ENCODE measurements at places on chromosomes 6 and 20.

GRCh38 chr20:17904027-17904426 lies 64.6 kb downstream of the SNX5 start:
- DNase-seq: no peak

DNA sequence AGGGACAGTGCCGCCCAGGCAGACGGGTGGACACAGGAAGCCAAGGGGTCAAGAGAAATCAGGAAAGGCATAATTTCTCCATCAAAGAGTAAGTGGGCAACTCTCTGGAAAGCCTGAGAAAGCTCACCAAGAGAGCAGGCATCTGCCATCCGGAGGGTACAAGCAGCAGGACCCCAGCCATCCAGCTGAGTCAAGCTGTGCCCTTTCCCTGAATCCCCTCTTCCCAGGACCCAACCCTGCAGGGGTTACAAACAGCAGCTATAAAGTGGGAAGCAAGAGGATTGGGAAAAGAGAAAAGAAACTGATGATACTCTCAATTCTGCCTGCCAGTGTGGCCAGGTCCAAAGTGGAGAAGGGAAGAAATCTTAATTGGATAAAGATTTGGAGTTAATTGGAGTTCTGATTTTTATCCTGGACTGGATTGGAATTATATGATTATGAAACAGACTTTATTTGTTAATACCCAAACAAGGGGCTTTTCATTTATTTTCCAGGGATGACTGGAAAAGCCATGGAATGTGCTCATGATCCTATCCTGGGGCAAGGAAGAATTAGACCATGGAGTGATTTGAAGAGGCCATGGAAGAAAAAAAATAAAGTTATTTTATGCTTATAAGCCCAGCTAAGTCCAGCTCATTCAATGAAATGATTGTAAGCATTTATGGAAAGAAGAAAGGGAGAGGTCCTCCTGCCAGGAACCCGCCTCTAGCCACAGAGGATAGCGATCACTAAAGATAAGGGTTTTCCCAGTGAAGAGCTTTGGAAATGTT lies 34.9 kb downstream of the NHLRC1 start:
- DNase-seq: no peak

- DNase-seq: no peak
These were observed 1.3 kb downstream of the ZNF76 start for GRCh38 chr6:35260591-35261570.

- no peak for DNase-seq
These were observed 26.1 kb downstream of the MAN1A1 start for GRCh38 chr6:119323478-119323877.

DNA sequence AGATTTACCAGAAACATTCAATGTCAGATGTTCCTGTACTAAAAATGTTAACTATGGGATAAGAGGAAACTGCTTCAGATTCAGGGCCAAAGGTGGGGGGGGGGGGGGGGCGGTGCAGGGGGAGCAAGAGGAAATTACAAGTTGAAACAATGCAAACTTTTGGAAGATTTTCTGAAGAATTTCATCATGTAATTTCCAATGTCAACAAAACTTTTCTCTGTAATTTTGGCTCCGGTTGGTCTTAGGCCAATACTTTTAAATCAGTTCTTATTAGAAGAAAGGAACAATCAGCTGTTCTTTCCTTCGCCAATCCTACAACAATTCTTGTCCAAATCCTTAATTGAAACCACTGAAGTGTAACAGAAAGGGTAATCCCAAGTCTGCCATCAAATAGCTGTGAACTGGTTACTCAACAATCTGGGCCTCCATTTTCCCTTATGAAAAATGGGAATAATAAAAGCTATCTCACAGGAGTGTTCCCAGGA lies 13.1 kb downstream of the UQCC1 start:
- no peak for DNase-seq

DNA sequence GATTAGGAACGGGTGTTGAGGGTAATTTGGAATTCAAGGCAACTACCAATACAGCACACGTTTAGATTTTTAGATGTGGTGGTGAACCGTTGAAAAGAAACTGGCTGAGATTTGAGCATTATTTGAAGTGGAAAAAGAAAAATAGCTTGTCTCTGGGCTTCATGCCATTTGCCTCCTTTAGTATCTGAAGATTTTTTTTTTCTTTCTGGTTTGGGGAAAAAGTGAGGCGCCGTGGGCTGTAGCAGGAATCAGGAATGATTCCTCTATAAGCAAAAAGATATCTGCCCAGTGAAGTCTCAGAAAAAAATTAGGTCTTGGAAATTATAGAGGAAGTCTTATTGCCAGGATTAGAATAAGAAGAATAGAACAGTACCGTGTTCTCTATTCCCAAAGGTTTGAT lies 88.5 kb downstream of the RPS12 start:
- no peak for DNase-seq

- peak; percentile 7 for DNase-seq
These were observed 61.9 kb upstream of the ELOVL5 start for GRCh38 chr6:53410508-53411258.

GRCh38 chr20:12318043-12318442 lies 400.4 kb downstream of the BTBD3 start:
- DNase-seq: no peak

GRCh38 chr20:62009869-62010445 lies 55.7 kb downstream of the TAF4 start:
- no peak for DNase-seq

GRCh38 chr20:50366270-50367103 lies 143.7 kb upstream of the PTPN1 start:
- DNase-seq: peak; percentile 96

- DNase-seq: no peak
These were observed 41.5 kb downstream of the MYB start for GRCh38 chr6:135222623-135223022.

GRCh38 chr6:119220452-119220851 lies 129.1 kb downstream of the MAN1A1 start:
- no peak for DNase-seq

- DNase-seq: no peak
These were observed 6.1 kb upstream of the NANP start for GRCh38 chr20:25629816-25630499.

DNA sequence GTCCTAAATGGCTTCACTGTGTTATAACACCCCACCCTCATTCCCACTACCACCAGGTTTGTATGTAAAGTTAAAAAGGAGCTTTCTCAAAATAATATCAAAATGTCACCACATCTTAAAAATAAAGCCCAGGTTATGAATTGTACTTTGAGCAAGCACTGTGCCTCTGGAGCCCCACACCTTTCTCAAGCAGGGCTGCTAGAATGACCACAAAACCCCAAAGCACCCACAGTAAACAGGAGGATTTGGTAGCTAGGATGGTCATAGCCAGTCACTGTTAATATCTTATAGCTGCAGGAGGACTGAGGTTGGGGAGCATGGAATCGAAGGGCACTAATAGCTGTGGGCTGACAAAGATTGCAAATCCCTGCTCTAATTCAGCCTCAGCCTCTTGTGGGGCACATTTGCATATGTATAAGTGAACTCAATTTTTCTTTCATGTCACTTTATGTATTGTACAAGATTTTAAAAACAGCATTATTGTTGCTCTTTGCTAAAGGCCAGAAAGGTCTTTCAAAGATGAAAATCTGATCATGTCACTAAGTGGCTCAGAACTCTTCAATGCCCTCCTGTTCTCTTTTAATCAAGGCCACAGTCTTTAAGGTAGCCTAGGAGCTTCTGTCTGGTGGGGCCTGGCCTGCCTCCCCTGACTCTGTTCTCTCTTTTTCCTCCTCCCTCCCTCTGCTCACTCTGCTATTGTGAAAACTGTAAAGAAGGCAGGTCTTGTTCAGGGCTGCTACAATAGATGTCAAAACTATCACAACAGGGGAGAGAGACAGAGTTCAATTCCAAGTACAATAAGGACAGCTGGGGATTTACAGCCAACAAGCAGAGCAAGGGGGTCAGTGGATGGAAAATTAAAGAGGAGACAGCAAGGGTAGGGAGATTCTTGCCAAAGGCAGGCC lies 101.6 kb downstream of the TMEM200A start:
- no peak for DNase-seq

GRCh38 chr6:25014791-25015560 lies 79.2 kb upstream of the RIPOR2 start:
- peak; percentile 52 for DNase-seq

- no peak for DNase-seq
These were observed 325.0 kb upstream of the AGPAT4 start for GRCh38 chr6:161598896-161599295.

DNA sequence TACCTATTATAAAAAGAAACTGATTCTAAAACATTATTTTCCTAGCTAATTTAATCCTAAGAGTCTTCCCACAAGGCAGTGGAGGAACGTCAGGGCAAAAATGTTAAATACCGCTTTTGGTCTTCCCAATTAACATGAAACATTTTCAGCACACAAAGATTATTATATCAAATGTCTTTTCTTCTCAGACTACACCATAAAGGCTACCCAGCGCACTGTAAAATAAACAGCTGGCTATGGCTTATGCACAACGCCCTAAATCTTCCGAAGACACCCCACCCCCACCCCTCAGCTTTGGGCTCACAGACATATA lies 1.0 kb downstream of the NUDT3 start:
- no peak for DNase-seq

- no peak for DNase-seq
These were observed 106.9 kb downstream of the JPH2 start for GRCh38 chr20:44080064-44080463.

DNA sequence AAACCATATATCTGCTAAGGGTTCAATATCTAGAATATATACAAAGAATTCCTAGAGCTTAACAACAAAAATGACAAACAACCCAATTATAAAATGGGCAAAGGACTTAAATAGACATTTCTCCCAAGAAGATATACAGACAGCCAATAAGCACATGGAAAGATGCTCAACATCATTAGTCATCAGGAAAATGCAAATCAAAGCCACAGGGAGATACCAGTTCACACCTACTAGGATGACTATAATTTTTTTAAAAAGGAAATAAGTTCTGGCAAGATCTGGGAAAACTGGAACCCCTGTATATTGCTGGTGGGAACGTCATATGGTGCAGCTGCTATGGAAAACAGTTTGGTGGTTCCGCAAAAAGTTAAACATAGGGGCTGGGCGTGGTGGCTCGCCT lies 116.2 kb upstream of the MYL9 start:
- DNase-seq: no peak

- DNase-seq: no peak
These were observed 803 bp downstream of the MICB start for GRCh38 chr6:31498748-31499147.

GRCh38 chr6:72650081-72650745 lies 28.3 kb downstream of the KCNQ5 start:
- no peak for DNase-seq

GRCh38 chr6:68732423-68732822 lies 97.3 kb downstream of the ADGRB3 start:
- DNase-seq: no peak

DNA sequence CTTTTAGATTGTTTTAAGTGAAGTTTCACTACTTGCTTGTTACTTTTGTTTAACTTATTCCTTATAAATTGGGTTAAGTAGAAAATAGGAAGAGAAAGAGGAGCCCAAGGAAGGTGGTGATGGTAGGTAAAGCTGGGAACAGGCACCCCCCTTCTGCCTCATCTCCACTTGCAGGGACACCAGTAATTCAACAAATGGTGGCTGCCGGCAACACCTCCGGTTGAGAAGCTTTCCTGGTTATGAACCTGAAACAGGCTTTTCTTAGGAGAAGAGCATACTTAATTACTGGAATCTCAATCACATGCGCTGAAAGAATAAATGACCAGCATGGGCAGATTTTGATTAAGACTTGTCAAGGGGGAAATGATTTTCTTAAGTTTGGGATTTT lies 158.9 kb upstream of the ZNF217 start:
- no peak for DNase-seq

DNA sequence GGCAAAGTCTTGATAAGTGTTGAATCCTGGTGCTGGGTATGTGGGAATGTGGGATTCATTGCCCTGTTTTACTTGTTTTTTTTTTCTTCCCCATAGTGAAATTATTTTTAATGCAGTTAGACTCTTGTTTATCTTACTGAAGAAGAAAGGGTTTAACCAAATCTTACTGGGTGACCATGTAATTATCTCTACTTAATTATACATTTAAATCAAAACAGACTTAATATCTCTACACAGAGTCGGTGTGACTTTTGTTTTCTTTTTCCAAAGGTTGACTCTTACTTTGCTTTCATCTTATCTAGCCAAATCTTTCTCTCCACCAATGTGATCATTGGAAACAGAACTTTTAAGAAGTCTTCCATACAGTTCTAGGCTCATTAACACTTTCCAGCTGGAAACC lies 67.7 kb upstream of the DYNLRB1 start:
- DNase-seq: no peak

- no peak for DNase-seq
These were observed 1.8 kb downstream of the NKX2-2 start for GRCh38 chr20:21511850-21512633.

- DNase-seq: no peak
These were observed 143.5 kb downstream of the ANKRD60 start for GRCh38 chr20:58084966-58085365.

GRCh38 chr20:49853640-49854039 lies 41.0 kb downstream of the SLC9A8 start:
- peak; percentile 34 for DNase-seq
